ENCODE measurements at places on chromosomes 5 and 9. TPM values are rescaled to one million over a fixed set of nuclear protein-coding genes. Genes with fewer than 3 reads are reported as not detected.
A peak's percentile ranks its signal among the peaks of the same experiment; 100 is the strongest.

- peak; percentile 21 for DNase-seq
Observed at GRCh38 chr5:129077433-129078075, 17.0 kb upstream of the ISOC1 start.

DNA sequence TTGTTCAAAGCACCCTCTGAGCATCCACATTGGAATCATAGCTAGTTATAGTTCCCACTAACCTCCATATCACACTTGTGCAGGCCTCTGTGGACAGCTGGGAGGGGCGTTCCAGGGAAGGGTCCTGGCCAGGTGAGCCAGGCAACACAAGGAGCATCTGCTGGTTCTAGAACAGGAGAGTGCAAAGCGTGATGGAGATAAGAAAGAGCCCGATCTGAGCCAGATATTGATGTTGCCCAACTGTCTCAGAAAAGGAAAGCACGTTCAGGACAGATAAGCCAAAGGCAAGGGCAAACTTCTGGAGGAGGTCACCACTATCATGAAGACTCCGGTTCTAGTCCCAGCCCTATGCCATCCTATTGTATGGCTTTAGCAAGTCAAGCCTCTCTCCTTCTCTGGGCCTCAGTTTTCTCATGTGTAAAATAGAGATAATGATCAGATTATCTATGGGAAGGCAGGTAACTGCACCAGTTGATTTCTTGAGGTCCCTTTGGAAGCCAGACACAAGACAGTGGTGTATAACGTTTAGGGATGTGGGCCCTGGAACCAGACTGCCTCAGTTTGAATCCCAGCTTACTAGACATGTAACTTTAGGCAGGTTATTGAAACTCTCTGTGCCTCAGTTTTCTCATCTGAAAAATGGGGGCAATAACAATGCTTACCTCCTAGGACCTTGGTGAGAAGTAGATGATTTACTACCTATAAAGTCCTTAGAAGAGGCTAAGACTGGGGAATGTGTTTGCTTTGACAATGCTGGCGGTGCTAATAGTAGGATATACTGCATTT lies 19.8 kb downstream of the GABBR2 start:
- no peak for DNase-seq

The N4BP3 gene
- total RNA-seq, result 19.6 TPM

DNA sequence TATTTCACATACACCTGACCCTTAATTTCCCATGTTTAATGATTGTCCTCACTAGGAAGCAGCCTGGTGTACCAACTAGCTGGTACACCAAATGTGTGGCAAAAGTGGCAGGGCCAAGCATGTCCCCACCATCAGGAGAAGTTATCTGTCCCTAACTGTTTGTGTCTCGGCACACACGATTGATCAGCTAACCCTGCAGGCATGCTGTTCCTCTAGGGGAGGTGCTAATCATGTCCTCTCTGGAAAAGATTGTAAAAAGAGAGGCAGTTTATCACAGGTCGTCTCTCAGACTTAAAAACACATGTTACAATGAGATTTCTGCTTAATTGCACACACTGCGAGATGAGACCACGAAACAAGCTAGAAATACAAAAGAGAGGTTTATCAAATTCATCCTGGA lies 342.7 kb downstream of the DIRAS2 start:
- no peak for DNase-seq

DNA sequence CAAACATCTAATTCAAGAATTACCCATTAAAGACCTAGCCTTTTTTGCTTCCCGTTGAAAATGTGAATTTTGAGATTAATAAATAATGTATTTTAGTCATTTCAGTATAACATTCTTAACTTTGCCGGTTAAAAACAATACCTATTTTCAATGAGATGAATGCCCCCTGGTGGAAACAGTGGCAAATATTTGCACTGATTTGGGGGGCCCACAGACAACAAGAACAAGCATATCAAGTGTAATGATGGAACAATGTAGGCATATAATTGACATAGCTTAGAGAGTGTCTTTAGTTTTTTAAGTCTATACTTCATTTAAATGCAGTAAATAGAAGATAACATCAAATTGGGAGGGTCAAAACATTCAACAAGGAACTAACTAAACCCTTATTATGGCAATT lies 111.9 kb downstream of the NTRK2 start:
- DNase-seq, result peak; percentile 62

The OR1Q1 gene
- total RNA-seq, result not detected

The PPP3R2 gene
- 0.04 TPM for total RNA-seq

DNA sequence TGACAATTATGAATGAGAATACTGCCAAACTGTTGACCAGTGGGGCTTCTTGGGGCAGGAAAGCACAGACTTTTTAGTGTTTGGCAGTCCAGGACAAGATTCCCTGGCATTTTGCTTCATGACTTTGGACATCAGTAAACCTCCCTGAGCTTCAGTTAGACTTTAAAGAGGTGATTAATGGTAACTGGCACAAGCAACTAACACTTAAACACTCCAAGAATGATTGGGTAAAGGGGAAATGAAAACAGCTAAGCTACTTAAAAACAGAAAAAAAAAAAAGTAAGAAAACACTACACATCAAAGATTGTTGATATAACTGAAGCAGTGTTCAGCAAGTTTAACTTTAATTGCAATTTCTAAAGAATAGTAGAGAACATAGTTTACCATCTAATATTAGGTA lies 13.4 kb downstream of the PAIP1 start:
- DNase-seq, result no peak

The WNT8A gene
- not detected for total RNA-seq

DNA sequence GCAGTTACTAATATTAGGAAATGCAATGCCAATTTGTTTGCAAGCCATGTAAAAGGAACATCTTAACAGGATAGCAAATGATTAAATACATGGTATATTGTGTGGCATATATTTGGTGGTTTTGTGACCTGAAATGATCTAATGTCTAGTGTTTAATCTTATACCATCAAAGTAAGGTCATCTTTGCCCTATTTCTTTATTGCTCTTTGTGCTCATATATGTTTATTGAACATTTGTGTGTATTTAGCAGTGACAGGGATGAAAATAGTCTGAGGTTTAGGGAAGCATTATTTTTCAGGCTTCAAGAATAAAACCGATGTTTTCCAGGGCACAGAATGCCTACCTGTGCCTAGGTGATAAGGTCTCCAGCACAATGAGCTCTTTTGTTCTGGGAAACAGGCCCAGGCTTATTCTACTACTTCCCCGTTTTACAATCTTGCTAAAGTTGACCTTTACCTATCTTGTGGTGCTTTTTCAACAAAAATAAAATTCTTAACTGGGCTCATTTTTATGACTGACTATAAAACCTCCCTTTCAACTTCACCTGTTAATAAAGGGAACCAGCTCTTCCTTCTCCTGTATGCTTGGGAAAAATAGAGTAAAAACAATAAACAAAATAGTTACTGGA lies 105.6 kb upstream of the ANKH start:
- DNase-seq, result no peak

The TNIP1 gene
- total RNA-seq, result 51.3 TPM

The MAMDC2 gene
- total RNA-seq, result 9.0 TPM

The NUDCD2 gene
- total RNA-seq, result 24.3 TPM

The MARVELD2 gene
- total RNA-seq, result 0.31 TPM

- peak; percentile 60 for DNase-seq
Observed at GRCh38 chr5:169914766-169915165, 65.5 kb downstream of the INSYN2B start.

- no peak for DNase-seq
Observed at GRCh38 chr5:50863534-50864170, 197.2 kb downstream of the PARP8 start.

The TLE1 gene
- 44.2 TPM for total RNA-seq

- no peak for DNase-seq
Observed at GRCh38 chr9:116336133-116336862, 182.7 kb downstream of the PAPPA start.

DNA sequence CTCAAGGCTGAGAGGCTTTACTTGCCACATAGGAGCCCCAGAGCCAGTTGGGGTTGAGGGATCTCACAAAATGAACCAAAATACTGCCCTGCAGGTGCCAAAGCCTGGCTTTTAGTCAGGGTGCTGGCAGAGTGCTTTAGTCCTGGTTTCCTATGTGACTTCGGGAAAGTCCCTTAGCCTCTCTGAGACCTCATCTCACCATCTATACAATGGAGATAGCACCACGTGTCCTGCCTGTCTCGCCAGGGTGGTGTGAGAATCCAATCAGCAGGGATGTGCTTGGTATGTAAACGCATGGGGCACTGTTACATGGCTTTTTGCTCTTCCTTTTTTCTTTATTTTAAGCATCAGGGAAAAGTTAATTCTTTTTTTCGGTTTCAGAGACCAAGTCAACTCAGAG lies 68.3 kb downstream of the SHB start:
- no peak for DNase-seq

- no peak for DNase-seq
Observed at GRCh38 chr9:104779334-104779733, 15.4 kb downstream of the NIPSNAP3B start.

The PKN3 gene
- total RNA-seq, result 2.9 TPM

The ASPN gene
- 473 TPM for total RNA-seq

The EIF4E1B gene
- not detected for total RNA-seq

The ISOC1 gene
- 18.1 TPM for total RNA-seq

The PCDHGC4 gene
- total RNA-seq, result 1.8 TPM

DNA sequence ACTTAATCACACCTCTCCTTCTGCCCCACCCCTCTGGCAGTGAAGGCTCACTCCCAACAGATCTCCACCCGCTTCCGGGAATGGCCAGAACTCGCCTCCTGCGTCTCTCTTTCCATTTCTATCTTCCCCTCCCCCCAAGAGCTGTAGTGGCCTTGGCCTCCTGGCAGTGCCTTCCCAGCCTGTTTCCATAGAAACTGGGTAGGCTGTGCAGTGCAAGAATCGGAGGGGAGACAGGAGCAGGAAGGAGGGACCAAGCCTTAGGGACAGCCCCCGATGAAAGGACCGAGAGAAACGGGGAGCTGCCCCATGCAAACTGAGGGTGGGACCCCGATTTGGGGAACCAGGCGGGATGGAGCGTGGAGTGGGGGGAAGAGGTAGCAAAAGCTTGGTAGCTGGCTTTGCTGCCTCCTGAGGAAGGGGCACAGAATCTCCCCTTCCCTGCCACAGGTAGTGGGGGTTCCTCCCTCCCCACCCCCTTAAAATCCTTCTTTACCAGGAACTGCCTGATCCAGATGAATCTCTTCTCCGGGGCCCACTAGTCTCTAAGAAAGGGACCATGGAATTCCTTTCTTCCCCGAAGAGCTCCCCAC lies 4.5 kb upstream of the PCDH1 start:
- DNase-seq, result no peak

The GMCL2 gene
- not detected for total RNA-seq

- DNase-seq, result peak; percentile 52
Observed at GRCh38 chr5:102536323-102536928, 37.6 kb upstream of the SLCO6A1 start.

GRCh38 chr9:136326061-136326760 lies 1.1 kb upstream of the GPSM1 start:
- peak; percentile 63 for DNase-seq

DNA sequence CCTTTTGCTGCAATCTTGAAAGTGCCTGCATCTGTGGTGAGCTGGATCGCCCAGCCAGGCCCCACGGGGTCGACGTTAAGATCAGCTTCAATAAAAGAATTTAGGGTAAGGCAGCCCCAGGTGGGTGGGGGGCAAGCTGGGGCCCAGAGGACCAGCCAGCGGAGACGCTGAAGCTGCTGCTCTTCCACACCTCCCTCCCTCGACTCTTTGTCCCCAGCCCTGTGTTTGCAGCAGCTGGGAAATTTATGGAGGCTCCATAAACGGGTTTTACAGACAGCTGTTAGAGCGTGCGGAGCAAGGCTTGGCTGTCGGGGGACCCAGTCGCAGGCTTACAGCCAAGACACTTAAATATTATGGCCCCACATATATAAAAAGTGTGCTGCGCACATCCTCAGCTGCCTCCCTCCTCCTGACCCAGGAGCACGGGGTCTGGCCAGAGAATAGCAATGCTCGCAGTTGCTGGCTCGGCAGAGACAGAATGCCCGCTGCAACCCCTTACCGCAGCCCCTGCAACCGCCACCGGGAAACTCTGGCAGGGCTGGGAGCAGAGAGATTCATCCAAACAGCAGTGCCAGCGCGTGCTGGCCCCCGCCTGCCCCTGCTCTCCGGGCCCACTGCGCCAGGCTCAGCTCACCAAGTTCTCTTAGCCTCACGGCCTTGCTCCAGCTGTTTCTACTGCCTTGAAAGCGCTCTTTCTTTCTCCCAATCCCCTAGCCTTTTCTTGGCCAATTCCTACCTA lies 28.4 kb upstream of the MVB12B start:
- DNase-seq, result peak; percentile 83

The BTF3 gene
- 522 TPM for total RNA-seq

DNA sequence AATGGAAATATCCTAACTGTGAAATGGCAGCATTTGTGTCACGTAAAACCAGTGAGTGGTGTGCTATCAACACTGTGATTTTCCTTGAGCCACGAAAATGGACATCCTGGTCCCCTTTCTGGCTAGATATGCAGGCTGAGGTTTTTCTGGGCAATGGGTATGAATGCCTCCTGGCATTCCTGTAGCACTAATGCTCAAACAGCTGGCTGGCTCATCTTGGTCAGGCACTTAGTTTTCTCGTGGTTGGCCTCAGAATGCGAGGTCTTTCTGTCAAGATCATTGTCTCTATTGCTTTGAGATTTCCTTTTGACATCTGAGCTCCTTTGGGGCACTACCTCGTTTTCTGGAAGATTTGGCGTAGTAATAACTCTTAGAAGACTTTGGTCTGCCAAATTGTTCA lies 15.6 kb downstream of the SLC1A3 start:
- DNase-seq, result no peak
